Stimulated activated CD4-positive, alpha-beta T cell treated with anti-CD3 and anti-CD28 coated beads, TNF-alpha, amount 100 ng/mL, for 1 hour (primary cell): ENCODE measurements at places on chromosomes 16 and 17.

DNA sequence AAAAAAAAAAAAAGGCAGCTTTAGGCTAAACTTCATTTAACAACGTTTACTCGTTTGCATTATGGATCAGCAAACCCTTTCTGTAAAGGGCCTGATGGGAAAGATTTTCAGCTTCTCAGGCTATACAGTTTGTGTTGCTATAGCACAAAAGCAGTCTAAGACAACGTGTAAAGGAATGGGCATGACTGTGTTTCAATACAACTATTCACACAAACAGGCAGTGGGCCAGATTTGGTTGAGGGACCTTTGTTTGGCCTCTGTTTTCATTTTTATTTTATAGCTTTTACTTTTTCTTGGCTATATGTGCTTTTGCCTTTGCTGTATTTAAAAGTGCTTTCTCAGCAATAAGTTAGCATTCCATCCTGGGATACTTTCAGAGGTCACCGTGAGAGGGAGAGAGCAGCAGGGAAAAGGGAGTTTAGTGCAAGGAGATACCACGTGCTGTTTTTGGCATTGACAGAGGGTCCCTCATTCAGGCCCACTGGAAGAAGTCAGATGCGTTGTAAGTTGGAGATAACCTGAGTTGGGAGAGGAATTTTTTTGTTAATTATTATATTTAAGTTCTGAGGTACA is 335.6 kb downstream of the UTP18 start:
- DNase-seq = no peak

DNA sequence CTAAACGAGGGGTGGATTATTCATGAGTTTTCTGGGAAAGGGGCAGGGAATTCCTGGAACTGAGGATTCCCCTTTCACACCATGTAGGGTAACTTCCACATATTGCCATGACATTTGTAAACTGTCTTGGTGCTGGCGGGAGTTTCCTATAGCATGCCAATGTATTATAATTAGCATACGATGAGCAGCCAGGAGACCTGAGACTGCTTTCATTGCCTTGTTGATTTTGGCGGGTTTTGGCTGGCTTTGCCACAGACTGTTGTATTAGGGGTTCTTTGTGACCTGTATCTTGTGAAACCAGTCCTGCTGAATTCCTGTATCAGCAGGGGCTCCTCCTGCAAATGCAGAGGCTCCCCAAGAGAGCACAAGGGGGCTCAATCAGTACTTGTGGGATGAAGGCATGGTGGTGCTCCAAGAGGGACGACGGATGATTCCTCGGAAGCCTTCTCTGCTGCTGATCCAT is 104.4 kb upstream of the CACNG5 start:
- DNase-seq = no peak

DNA sequence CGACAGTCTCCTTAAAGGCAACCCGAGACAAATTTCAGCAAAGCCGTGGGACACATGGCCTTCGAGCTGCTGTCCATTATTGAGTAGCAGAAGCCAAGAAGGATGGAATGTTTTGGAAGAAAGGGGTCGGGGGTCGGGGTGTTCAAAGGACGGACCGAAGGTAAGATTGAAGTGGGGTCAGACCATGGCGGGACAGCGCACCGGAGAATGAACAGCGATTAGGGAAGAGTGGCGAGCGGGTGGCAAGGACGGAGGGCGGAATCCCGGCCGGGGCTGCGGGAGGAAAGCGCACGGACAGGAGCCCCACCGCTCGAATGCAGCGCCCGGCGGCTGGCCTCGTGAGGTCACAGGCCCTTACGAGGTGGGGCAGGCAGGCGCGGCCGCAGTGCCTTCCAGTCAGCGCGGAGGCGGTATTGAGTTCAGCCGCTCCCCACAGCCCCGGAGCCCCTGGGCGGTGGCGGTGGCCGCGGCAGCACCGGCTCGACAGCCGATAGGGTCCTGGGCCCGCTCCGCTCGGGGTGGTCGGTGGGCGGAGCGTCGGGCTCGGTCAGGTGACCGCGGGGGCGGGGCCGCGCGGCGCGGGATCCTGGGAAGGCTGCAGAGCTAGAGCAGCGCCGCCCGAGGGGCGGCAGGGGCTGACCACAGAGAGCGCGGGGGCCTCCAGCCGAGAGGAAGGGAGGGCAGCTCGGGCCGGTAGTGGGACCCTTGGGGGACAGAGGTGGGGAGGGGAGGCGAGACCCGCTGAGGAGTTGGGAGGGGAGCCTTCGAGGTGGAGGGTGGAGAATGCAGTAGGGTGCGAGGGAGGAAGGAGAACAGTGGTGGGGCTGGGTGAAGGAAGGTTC is at the start of gene EFCAB13:
TSS of gene EFCAB13 (plus strand) at position 574 of the 842 bp plus-strand sequence. CDS start 4,399 bp downstream, outside the sequence.
- peak; percentile 50 for DNase-seq

DNA sequence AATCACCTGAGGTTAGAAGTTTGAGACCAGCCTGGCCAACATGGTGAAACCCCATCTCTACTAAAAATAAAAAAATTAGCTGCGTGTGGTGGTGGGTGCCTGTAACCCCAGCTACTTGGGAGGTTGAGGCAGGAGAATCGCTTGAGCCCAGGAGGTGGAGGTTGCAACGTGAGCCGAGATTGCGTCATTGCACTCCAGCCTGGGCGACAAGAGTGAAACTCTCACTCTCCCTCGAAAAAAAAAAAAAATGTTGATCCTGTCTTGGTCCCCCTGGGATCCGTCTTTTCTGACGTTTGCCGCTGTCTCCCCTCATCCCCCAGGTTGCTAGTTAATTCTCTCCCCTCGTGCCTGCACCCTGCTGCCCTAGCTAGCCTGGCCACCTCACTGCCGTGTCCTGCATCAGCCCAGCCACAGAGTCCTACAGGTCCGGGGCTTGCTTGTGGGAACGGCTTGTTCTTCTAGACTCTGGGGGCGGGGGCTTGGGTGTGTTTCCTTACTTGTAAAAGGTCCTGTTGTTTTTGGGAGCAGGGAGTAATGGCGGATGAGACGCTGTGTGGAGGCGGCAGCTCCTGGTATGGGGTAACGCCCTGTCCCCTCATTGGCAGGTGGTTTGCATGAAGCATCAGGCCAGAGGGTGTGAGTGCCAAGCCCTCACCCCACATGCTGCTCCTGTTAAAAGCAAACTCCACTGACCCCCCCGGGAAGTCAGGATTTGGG is 44.6 kb downstream of the PGS1 start:
- no peak for DNase-seq

DNA sequence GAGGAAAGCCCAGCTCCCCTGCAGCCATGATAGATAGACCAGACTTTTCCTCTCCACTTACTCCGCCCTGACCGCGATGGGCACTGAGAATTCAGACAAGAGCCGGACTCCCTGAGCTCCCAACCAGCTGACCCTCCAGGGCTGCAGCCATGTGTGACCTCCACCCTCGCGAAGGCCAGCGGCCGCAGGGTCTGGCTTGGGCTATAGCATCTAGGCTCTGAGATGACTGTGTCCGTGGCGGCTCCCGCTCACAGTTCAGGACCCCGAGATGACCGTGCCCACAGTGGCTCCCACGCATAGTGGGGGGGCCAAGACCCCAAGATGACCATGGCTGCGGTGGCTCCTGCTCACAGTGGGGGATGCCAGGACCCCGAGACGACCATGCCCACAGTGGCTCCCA is 18.0 kb downstream of the ZFPM1 start:
- DNase-seq = no peak

DNA sequence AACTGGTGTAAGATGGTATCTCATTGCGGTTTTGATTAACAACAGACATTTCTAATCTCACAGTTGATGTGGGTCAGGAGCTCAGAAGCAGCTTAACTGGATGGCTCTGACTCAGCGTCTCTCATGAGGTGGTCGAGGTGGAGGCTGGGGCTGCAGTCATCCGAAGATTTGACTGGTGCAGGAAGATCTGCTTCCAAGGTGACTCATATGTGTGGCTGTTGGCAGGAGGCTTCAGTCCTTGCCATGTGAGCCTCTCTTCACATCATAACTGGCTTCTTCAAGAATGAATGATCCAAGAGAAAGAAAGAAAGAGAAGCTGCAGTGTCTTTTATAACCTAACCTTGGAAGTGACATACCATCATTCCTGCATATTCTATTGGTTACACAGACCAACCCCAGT is 376.1 kb downstream of the SEC14L1 start:
- DNase-seq = no peak

DNA sequence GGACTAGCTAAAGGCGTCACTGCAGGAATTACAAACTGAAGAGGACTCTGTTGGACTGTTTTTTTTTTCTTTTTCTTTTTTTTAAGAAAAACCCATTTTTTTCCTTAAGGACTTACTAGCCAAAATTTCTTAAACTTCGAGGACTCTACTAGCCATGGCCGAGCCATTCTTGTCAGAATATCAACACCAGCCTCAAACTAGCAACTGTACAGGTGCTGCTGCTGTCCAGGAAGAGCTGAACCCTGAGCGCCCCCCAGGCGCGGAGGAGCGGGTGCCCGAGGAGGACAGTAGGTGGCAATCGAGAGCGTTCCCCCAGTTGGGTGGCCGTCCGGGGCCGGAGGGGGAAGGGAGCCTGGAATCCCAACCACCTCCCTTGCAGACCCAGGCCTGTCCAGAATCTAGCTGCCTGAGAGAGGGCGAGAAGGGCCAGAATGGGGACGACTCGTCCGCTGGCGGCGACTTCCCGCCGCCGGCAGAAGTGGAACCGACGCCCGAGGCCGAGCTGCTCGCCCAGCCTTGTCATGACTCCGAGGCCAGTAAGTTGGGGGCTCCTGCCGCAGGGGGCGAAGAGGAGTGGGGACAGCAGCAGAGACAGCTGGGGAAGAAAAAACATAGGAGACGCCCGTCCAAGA is 878 bp downstream of the HEXIM1 start:
- DNase-seq = peak; percentile 65

DNA sequence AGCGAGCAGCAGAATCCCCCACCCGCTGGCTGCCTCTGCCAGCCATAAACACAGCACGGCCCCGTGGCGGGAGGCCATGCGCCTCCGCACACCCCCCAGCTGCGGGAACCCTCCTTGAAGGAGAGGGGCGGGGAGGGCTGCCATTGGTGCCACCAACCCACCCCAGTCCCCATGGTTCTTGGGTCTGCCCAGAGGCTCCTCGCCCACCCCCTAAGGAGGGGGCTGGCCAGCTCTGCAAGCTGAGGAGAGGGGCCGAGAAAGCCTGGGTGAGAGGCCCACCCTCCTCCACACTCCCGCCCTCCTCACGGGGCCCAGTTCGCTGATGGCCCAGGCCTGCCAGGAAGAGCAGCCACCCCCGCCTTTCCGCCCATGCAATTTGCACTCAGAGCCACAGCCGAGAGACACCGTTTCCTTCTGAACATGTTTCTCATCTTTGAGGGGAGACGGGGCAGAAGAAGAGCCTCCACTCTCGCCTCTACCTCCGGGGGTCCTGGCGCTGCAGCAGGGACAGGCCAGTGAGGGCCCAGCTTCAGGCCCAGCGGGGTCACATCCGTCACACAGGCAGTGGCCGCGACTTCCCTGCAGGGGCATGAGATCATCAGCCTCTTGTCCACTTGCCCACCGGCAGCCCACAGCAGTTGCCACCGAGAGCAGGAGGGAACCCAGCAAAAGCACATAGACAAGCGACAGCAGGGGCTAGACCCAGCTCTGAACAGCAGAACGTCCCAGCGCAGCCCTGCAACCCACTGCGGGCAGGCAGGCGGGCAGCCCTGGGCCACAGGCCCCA is 23.0 kb downstream of the KATNB1 start:
- no peak for DNase-seq

- no peak for DNase-seq
Observed at GRCh38 chr16:74568961-74569631, 37.8 kb downstream of the GLG1 start.

DNA sequence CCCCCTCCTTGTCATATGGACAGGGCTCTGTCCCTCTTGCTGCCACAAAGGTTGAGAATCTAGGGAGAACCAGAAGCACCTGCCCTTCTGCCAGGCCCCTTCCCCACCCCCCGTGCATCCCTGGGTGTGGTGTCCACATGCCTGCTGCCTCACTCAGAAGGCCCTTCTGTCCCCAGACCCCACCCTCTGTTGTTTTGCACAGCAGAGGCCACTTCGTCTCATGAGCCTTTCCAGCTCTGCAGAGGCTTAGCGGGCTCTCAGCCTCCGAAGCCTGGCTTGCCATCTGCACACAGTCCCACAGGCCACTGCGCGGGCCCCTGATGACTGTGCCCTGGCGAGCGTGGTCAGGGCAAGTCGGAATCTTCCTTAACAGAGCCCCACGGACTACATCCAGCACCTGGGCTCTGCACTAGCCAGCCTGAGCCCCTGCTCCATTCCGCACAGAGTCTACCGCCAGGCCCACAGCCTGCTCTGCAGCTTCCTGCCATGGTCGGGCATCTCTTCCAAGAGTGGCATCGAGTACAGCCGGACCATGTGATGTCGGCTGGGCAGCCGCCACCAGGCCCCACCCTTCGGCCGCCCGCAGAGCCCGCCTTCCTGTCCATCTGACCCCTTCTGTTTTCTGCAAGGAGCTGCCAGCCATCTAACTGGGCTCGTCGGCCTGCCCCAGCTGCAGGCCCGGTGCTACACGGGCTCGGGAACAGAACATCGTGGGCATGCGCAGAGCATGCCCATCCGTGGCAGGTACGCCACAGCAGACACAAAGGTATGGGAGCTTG is 10.8 kb downstream of the C16orf90 start:
- DNase-seq = no peak

DNA sequence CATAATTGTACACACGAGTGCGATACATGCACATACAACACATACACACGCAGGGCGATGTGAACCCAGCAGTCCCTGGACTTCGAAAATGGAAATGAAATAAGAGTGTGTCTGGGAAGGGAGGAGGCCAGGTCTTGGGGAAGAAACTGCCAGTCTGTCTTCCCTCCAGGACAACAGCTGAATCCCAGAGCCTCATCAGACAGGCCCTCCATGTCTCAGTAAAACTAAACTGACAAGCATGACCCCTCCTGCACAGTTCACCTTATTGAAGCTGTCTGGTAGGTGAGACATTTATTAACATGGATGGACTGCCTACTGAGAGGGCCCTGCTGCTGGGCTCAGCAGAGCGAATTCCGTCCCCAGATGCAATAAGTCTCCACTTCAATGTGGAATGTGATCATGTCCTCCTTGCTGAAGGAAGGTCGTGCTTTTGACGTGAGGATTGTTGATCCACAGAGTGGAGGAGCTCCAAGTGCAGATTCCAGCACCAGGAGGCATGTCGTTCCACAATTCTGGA is 117.4 kb downstream of the SOX9 start:
- no peak for DNase-seq

DNA sequence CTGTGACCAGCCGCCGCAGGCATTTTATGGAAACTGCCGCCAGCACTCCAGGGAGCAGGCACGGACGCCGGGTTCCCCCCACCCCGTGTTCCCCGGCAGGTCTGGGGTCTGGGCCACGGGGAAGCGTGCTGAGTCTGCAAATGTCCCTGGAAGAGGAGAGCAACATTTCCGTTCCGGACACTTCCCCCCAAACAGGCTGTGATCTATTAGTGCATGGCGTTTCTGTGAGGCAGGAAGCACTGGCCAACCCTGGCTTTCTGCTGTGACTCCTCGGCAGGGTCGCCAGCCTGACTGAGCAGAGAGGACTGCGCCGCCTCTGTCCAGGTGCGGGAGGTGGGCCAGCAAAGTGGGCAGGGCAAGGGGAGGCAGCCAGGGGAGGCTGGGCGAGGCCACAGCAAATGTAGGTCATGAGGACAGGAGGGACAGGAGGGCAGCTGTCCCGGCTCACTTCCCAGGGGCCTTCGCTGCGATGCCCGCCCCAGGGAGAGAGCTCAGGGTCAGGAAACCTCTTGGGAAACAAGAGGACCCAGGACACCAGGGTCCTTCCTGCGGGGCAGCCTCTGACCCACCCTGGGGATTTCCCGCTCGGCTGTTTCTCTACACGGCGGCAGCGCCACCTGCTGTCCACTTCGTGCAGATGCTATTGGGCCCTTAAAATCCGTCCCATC is 9.5 kb downstream of the FOXF1 start:
- DNase-seq = no peak

- no peak for DNase-seq
Observed at GRCh38 chr16:71357681-71358080, 842 bp upstream of the CALB2 start.
